Astrocyte of the cerebellum (primary cell): ENCODE measurements at places on chromosomes 3 and 15.

- no peak for DNase-seq
Measured at GRCh38 chr3:149663966-149664365, 6.1 kb upstream of the WWTR1 start.

GRCh38 chr3:71514621-71515020 lies 68.9 kb downstream of the FOXP1 start:
- no peak for DNase-seq

GRCh38 chr15:41992151-41992802 lies 19.9 kb upstream of the EHD4 start:
- DNase-seq, result no peak

GRCh38 chr3:70067860-70068521 lies 68.5 kb downstream of the SAMMSON start:
- no peak for DNase-seq

DNA sequence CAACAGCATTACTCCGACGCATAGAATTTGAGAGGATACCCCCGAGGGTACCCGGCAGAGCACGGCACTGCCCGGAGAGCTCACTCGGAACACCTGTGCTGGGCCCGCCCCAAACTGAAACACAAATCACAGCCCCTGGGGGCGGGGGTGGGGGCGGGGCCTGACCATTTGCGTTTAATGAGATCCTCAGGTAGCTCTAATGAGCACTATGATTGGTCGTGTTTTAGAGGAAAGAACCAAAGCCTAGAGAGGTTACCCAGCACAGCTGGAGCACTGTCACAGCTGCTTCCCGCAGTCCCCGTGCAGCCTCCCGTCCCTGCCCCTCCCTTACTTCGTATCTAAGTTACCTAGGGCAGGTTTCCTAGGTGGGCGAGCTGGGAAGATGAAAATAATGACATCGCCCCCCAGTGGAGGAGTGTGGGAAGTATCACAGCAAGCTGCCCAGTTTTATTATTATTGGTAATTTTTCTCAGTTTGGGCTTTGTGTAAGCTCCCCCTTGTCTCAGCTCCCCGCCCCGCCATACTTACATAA lies 187.1 kb downstream of the PDE8A start:
- DNase-seq, result no peak

GRCh38 chr3:193870376-193871219 lies 265.4 kb upstream of the HES1 start:
- no peak for DNase-seq

DNA sequence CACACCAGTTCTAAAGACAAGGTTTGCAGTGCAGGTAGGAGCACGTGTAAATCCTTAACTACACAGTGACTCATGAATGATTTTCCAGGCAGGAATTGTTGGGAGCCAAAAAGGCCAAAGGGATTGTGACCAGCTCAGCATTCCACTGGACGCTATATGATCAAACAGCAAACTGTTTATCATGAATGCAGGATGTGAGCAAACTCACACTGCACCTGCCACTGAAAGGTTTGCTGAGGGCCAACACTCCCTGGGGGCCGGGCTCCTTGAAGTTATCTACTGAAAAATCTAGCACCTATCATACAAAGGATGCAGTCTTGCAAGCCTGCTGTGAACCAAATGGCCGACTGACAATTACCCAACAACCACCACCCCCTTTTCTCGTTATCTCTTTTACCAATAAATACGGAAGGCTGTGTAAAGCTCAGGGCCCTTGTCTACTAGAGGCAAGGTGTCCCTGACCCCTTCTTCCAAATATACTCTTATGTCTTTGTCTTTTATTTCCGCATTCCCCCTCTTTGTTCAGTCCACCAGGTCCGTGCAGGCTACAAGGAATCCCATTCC lies 11.5 kb upstream of the DNASE1L3 start:
- no peak for DNase-seq

GRCh38 chr15:84807228-84807627 lies 9.9 kb upstream of the ALPK3 start:
- no peak for DNase-seq

GRCh38 chr3:159872374-159873109 lies 116.1 kb upstream of the IL12A start:
- peak; percentile 75 for DNase-seq

DNA sequence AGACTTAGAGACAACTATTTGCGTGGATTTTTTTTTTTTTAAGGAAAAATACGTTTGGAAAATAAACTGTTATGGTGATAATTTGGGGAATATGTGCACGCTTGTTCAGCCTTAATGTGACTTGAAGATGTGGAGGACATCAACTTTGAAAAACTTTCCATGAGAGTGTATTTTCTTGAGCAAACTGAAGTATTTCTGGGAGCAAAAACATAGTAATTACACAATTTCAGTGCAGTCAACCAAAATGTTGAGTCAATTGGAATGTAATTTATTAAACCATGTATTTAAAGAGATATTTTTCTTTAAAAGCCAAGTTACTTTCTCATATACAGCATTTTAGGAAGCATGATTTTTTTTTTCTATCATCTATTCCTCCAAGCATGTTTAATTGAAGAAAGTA lies 80.3 kb upstream of the FLNB start:
- no peak for DNase-seq

GRCh38 chr3:190326930-190327329 lies 4.7 kb upstream of the CLDN1 start:
- peak; percentile 55 for DNase-seq

DNA sequence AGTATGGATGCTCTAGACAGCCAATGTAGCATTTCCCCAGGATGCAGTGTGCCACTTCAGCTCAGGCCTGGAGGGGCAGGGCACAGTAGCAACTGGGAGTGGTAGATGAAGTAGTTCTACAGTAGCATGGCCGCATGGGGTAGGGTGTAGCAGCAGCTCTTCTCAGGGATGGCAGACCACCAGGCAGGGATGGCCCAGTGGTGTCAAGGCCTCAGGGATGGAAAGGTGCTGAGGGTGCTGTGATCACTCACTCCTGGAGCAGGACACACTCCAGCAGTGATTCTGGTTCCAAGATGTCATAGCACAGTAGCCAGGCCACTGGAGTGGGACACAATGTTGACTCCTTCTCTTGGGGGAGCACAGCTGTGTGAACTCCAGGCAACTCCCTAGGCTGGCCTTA lies 210.9 kb upstream of the LYSMD4 start:
- DNase-seq, result no peak

- no peak for DNase-seq
Measured at GRCh38 chr15:71044006-71044405, 71.3 kb upstream of the THSD4 start.

- no peak for DNase-seq
Measured at GRCh38 chr3:187002915-187003314, 72.6 kb downstream of the ST6GAL1 start.

DNA sequence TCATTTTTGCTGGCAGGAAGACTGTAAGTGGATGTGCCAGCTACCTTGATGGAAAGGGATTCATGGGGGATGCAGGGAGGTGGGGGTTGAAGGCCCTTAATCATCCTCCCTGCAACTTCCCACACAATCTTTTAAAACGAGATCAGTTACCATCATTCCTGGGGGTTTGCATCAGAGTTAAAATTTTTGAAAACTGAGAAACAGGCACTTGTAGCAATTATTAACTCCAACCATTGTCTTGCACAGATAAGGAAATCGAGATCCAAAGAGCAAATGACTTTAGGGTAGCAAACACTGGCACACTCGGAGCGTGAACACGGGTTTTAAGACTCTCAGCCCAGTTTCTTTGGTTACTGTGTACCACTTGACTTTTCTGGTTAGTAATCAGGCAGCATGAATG lies 41.9 kb downstream of the GPD1L start:
- no peak for DNase-seq

DNA sequence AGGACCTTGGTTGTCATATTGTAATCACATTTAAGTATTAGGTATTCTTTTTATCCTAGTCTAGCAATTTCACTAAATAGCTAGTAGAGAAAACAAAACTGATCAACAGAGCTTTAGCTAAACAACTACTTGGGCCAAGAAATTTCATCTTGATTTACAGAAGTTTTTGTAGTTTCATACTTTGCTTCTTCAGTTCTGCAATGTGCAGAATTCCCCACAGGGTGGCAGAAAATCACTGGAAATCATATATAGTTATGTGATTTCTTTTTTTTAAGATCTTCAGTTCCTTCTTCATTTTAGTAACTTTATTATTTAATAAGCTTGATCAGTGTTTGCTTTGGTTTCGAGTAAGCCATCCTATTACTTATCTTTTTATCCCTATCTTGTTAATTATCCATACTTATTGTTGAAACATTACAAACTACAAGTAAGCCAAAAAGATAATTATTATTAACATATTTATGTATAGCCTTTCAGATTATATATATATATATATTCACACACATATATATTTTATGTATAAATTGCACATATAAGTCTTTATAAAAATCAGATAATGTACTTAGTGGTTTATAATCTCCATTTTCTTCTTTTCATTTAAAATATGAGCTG lies 2.2 kb upstream of the BNIP2 start:
- DNase-seq, result peak; percentile 23

DNA sequence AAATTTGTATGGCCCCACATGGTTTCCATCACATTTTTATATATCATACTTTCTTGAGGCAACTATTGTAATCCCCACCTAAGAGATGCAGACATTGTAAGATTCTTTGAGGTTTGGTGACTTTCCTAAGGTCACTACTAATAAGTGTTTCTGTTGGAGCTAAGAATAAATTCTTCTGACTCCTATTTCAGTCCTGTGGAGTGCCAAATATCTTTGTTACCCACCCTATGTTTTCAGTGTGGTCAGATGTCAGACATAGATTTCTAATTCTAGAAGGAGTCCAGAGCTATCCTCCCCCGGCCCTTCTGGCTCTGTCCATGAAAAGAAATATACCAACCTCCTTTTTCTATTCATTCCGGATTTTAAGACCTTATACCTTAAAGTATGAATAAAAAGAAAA lies 46.2 kb upstream of the FILIP1L start:
- DNase-seq, result no peak

DNA sequence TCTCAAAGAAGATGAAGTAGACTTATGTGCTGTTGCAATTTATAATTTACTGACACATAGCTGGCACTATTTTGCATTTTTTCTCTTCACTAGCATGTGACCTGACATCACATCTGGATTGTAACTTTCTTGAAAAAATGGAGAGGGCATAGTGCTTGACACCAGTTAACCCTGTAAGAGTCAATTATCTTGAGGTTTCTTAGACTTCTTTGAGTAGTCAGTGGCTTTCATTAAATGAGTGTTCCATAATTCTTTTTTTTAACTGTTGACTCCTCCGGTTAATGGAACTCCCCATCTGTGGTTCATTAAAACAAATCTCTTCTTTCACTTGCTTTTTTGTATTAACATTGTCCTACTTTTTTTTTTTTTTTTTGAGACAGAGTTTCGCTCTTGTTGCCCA lies 16.9 kb upstream of the PRKCI start:
- DNase-seq, result no peak

- no peak for DNase-seq
Measured at GRCh38 chr15:69096196-69096595, 64.2 kb upstream of the GLCE start.

DNA sequence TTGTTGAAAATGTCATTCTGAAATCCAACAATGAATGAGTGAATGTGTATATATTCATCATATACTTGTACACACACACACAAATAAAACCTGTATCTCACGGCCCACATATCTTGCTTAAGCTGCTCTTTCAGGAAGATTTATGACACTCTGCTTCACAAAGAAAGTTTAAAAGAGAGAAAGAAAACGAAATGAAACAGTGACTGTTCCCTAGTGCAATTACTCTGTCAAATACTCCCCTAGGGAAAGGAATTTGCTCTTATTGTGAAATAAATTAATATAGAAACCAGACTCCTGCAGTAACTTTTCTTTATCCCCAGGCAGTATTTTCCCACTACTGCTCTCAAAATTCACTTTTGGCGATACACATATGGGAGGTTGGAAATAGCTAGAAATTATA lies 329.1 kb downstream of the VPS13C start:
- DNase-seq, result no peak

DNA sequence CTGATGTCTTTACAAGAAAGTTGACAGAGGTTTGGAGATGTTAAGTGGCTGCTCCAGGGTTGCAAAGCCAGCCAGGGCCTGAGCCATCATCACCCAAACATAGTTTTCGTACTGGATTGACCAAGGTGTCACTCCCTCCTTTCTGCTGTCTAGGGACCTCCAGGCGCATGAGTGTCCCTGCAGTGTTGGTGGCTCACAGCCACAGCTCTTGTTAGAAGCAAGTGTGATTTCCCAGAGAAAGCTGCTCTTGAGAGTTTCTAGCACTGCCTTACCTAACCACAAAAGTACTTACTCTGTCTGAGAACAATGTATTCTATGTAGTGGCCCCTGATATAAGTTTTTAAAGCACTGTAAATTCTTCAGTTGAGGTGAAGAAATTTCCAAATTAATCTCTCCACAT lies 144.1 kb downstream of the SOX2 start:
- no peak for DNase-seq

DNA sequence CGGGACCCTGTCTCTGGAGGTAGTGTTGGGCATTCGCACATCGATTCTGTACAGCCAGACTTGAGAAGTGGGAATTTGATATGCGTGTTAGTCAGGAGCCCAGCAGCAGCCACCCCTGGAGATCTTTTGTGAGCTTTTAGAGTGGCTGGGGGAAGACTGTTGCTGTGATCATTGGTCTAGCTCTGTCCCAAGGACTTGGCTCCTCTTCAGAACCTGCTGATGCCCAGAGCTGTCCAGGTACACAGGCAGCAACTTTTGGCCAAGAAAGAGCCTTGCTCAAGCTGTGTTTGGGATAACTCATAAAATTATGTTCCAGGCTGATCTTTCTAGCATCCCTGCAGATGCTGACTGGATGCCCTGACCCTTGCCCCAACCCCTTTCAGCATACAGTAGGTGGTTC lies 29.3 kb downstream of the LIMD1 start:
- no peak for DNase-seq

GRCh38 chr3:1230920-1231319 lies 138.1 kb downstream of the CNTN6 start:
- no peak for DNase-seq

DNA sequence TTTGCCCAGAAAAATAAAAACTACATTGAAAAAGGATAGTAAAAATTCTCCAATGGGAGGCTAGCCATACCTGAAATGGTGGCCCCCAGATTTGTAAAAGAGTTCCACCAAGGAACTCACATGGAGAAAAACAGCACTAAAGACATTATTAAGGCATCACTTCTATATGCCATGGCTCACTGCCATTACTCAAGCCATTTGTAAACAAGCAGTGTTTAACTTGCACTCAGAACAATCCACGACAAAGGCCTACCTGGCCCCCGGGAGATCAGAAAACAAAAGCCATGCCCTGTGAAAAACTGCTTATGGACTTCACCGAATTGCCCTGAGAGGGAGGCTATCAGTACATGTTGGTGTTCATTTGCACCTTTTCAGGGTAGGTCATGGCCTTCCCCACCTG lies 19.6 kb downstream of the CCR8 start:
- DNase-seq, result no peak

- DNase-seq, result no peak
Measured at GRCh38 chr15:25335279-25335678, 103.5 kb downstream of the UBE3A start.
